ENCODE measurements at places on chromosomes 5 and 9.

DNA sequence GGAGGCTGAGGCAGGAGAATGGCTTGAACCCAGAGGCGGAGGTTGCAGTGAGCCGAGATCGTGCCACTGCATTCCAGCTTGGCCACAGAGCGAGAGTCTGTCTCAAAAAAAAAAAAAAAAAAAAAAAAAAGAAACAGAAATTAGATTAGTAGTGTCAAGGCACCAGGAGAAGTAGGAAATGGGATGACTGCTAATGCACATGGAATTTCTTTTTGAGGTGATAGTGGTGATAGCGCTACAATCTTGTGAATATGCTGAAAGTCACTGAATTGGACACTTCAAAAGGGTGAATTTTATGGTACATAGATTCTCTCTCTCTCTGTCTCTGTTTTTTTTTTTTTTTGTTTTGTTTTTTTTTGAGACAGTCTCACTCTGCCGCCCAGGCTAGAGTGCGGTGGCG lies 42.1 kb upstream of the SUB1 start:
- DNase-seq: no peak

DNA sequence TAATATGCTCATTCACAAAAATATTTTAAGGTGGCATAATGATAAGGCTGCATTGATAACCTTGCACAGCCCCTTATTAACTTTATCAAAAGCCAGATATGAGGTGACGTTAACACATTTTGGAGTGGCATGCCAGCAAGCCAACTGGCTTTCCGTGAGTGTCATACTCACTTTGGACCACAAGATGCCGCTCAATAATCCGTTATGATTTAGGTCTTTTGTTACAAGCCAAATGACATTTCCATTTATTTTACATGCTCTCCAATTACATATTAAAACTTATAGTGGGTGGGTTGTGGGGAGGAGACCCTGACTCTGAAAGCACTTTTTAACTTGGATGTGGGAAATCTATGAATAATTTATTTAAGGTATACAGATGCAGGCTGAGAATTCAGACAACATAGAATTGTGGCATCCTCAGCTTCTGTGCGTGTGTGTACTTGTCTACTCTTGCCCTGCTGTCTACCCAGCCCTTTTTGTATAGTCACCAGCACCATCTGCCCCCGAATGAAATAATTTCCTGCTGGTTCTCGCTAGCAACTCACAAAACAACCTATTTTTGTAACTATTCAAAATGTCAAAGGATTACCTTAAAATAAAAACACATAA lies 305.1 kb downstream of the PSAT1 start:
- peak; percentile 63 for DNase-seq

- no peak for DNase-seq
Measured at GRCh38 chr9:107547772-107548297, 58.3 kb upstream of the KLF4 start.

DNA sequence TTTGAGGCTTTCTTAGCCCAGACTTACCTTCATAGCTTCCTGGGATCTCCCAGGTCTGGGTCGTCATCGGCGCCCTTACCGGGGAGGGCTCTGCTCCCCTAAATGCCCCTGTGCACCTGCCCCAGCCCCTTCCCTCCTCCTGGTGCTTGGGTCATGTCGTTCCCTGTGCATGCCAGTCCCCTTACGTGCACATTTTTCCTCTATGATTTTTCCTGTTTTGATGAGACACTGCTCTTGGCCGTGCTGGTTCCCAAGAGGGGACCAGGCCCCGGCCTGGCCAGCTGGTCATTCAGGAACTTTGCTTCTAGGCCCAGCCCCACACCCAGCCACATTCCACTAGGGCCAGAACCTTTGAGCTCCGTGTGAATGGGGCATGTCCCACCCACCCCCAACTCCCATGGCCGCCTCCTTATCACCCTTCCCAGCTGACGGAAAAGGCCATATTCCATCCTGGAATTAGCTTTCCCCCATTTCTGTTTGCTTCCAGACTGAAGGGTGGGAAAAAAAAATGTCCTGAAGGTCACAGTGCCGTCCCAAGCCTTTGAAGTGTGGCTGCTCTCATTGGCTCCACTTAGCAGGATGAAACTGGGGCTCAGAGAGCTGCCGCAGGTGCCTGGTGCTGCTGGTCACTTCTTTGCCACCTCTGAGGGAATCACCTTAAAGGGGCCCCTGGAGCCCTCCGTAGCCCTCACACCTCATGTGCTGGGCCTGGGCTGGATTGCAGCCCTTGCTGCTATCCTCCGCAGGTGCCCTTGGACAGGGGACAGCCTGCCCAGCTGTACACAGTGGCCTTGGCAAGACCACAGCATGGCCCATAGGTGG lies 25.1 kb downstream of the ERGIC1 start:
- no peak for DNase-seq

GRCh38 chr5:154829181-154829588 lies 21.2 kb downstream of the FAXDC2 start:
- DNase-seq: peak; percentile 5

GRCh38 chr9:93567271-93567959 lies 9.0 kb upstream of the PHF2 start:
- DNase-seq: peak; percentile 42

DNA sequence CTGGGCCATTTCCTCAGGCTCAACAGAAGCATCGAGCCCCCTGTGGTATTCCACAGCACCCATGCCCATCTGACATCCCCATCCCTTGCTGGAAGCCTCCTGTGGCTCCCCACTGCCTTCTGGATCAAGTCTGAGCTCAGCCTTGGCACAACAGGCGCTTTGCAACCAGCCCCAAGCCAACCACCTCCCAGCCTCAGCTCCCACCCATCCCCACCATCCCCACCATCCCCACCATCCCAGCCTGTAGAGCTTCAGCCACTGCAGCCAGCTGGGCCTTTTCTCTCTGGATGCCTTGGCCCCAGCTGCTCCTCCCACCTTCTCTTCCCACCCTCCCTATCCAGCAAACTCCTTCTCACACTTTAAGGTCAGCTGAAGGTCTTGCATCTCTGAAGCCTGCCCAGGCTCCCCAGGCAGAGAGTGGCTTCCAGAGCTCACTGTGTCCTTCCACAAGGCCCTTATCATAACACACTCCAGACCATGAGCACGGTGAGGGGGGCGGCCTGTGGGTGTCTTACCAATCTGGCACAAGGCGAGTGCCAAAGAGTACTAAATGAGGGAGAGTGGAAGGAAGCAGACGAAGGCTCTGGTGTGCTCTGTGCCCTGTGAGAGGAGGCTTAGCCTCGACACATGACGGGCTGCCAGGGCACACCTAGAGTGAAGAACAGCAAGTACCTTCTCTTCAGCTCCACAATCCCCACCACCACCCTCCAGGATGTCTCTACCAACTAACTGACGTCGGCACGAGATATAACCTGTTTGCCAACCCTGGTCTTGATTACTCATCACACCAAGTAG lies 6.5 kb downstream of the HIGD2A start:
- DNase-seq: no peak

DNA sequence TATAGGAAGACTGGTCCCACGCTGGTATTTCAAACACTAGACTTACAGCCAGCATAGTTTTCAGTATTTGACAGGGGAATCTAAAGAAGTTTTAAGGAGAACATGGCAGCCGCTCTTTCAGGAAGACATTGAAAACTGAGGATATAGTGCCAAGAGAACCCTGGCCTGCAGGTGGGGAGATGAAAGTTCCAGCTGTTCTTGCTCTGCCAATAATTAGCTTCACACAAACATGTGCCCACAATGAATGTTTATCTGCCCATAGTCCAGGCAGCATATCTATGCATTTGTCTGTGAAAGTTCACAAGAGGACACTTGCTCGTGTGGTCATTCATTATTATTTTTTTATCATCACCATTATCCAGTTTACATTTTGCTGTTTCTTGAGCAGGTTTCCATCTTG lies 47.6 kb upstream of the AGXT2 start:
- DNase-seq: no peak

GRCh38 chr5:147504535-147504934 lies 5.3 kb downstream of the DPYSL3 start:
- DNase-seq: no peak

- DNase-seq: peak; percentile 89
Measured at GRCh38 chr9:132575005-132575609, 7.3 kb upstream of the BARHL1 start.

DNA sequence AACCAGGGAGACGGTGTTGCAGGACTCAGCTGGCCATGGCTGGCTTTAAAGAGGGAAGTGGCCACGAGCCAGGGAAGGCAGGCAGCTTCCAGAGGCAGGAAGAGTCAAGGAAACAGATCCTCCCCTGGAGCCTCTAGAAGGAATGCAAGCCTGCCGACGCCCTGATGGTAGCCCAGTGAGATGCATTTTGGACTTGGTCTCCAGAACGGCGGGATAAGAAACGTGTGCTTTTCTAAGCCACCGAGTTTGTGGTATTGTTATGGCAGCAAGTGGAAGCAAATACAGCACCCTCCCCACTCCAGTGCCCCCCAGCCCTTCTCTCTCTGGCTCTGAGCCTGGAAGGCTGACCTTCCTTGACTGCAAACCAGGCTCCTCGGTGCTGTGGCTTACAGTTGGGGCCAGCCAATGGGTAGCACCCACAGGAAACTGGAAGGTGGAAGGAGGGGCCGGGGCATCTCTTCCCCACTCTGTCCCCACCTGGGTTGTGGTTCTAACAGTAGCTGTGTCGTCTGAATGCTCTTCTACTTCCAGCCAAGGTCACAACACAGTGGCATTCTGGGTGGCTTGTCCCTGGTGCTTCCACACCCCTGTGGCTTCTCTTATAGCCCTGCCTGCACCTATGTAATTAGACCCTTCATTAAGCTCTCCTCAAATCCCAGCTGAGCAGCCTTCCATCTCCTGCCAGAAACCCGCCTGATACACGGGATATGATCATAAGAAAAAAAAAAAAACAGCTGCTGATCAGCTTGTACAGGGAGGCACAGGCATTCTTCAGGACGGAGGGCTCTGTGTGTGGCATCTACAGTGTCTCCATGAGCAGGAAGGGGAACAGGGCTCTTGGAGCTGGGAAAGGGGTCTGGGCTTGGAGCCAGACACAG lies 29.9 kb upstream of the UNC5A start:
- peak; percentile 50 for DNase-seq

- DNase-seq: no peak
Measured at GRCh38 chr5:172600571-172600970, 40.5 kb upstream of the NEURL1B start.

DNA sequence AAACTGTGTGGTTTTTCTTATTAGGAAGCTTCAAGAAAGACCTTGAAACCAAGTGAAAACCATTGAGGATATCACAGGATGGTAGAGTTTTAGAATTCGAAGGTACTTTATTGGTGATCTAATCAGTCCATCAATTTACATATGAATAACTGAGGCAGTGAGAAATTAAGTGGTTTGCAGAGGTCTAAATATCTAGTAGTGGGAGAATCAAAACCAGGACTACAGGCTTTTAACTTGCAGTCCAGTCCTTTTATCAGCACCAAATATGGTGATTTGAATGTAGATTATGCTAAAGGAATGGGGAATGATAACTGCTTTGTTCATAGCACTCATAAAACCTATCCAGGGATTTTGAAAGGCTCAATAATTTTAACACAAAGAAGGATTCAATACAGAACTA lies 85.8 kb downstream of the ZSWIM6 start:
- DNase-seq: no peak

DNA sequence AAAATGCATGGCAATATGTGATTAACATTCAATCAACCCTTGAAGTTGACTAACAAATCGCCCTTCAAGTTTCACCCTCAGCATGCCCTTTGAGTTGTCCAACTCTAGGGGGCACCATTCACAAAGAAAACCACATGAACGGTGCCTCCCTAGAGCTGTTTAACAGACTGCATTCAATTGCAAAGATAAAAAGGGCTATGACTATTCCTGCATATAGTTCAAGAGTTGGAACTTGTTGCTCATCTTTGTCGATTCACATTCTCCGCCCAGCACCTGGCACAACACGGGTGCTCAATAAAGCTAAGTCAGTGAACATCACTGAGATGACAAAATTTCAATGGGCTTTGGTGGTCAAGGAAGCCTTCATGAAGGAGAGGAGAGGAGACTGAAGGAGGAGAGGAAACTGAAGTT lies 69.6 kb upstream of the SLC30A5 start:
- peak; percentile 5 for DNase-seq

- DNase-seq: no peak
Measured at GRCh38 chr5:158594595-158595242, 505.0 kb downstream of the EBF1 start.

DNA sequence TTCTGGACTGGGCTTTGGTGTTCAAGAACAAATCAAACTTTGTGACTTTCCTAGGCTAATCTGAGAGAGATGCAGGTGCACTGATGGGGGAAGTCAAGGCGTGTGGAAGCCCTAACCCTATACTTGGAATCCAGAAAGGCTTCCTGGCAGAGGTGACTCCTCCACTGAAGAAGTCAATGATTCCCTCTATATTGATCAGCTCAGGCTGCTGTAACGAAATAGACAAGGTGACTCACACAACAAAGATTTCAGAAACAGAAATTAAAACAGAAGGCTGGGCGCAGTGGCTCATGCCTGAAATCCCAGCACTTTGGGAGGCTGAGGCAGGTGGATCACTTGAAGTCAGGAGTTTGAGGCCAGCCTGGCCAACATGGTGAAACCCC lies 69.6 kb upstream of the GGTA1 start:
- DNase-seq: no peak

DNA sequence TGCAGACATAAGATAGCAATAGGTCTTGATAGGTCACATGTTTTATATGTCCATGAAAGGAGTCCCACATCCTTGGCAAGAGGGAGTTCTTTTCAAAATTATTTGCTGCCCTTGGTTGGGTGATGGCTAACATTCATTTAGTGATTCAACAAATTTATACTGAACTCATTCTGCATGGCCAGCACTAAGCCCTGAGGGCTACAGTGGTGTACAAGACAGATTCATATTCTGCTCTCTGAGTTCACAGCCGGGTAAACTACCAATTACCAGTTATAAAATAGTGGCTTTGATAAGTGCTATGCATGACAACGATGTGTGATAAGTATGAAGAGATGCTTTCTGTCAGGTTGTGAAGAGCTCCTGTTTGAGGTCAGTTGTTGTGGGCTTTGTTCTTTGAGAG lies 340.0 kb downstream of the GABRG2 start:
- DNase-seq: no peak

- DNase-seq: peak; percentile 31
Measured at GRCh38 chr5:54443270-54443669, 12.2 kb upstream of the HSPB3 start.

GRCh38 chr9:117464941-117465616 lies 50.2 kb upstream of the ASTN2 start:
- DNase-seq: peak; percentile 23

- DNase-seq: no peak
Measured at GRCh38 chr9:17294822-17295624, 160.2 kb downstream of the CNTLN start.

GRCh38 chr9:93680443-93681268 lies 104.3 kb downstream of the PHF2 start:
- DNase-seq: no peak

DNA sequence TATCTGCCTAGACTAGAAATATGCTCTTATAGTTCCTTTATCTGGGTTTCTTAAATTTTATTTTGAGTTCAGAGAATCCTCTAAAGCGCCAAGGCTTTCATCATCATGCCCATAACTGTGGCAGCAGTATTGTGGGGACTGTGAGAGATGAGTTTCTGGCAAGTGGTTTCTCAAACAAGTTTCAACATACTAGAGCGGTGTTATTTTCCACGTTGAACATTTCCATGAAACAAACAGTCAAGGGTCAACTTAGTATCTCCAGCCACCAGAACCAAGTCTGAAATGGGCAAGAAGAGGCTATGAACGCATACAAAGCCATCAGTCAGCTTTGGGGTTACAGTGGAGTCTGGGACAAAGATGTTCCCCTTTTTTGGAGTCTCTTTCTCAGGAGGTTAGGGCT lies 40.3 kb downstream of the SERINC5 start:
- no peak for DNase-seq
